ENCODE measurements at places on chromosomes 5 and 9. TPM values are rescaled to one million over a fixed set of nuclear protein-coding genes. Genes with fewer than 3 reads are reported as not detected.

Gene PCDHGA7
- 0.73 TPM for total RNA-seq

Gene FBP1
- total RNA-seq, result 6.5 TPM

Gene GRXCR2
- total RNA-seq, result not detected

Gene KYAT1
- total RNA-seq, result 4.1 TPM

Gene AJM1
- 3.2 TPM for total RNA-seq

Gene PCDHA1
- 0.83 TPM for total RNA-seq

DNA sequence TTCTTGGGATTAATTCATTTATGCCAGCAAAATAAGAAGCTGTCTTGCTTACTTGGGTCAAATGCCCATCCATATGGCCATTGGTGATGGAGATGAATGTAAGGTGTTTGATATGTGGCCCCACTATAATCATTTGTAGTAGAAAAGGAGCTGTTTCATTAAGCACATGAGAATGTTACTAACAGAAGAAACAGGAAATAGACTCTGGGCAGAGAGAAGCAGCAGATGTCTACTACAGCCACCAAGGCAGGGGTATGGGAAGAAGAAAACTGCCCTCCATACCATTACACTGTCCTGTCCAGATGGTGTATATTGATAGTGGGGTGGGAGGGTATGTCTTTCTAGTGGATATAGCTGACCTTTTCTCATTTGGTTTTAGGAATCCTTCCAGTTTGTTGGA, 386.6 kb upstream of the CLINT1 start:
- H3K36me3 ChIP-seq, result no peaks in the 10 kb centered on the region
- DNase-seq, result no peak
- no peak overlapping the region for H3K4me3 ChIP-seq
- no peaks in the 10 kb centered on the region for H3K4me1 ChIP-seq
- H3K27ac ChIP-seq, result no peak overlapping the region

- no peaks in the 10 kb centered on the region for H3K36me3 ChIP-seq
- no peak for DNase-seq
- H3K27ac ChIP-seq, result no peak overlapping the region
- no peak overlapping the region for H3K4me3 ChIP-seq
- H3K4me1 ChIP-seq, result no peaks in the 10 kb centered on the region
- H3K27me3 ChIP-seq, result no peaks in the 10 kb centered on the region
Observed at GRCh38 chr9:107983181-107983603, 493.6 kb upstream of the KLF4 start.

DNA sequence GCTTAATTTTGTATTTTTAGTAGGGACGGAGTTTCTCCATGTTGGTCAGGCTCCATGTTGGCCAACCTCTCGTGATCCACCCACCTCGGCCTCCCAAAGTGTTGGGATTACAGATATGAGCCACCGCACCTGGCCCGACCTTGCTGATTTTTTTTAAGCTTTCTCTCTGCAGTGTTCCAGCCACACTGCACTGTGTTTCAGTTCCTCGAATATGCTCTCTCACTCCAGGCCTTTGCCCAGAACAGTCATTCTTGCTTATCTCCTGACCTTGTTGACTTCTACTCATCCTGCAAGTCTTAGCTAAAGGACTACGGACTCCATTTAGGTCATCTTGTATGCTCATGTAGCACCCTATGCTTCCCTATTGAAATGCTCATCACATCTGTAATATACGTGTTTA, 3.3 kb downstream of the SNAPC3 start:
- peaks cover 34% of the 10 kb centered on the region for H3K36me3 ChIP-seq
- H3K27me3 ChIP-seq, result no peaks in the 10 kb centered on the region
- no peak for DNase-seq
- H3K4me1 ChIP-seq, result peaks cover 24% of the 10 kb centered on the region

DNA sequence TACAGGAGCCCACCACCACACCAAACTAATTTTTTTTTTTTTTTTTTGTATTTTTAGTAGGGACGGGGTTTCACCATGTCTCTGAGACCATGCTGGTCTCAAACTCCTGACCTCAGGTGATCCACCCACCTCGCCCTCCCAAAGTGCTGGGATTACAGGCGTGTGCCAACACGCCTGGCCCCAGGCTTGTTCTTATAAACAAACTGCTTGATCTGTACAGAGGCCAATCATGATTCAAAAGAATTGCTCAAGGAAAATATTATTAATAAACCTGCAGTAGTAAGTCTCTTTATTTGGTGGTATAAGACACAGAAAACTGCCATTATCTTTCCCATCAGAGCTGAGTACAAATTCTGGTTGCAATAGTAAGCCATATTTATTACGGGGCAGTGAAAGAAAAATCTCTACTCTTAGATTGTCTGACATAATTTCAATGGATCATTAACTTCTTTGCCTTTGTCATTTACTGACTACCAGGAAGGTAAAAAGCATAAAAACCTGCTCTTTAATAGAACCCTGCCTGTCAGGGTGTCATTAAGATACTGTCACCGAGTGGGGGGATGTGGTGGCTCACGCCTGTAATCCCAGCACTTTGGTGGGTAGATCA, 33.3 kb downstream of the RASEF start:
- peaks cover 22% of the 10 kb centered on the region for H3K36me3 ChIP-seq
- H3K27me3 ChIP-seq, result no peaks in the 10 kb centered on the region
- no peak overlapping the region for H3K4me3 ChIP-seq
- H3K4me1 ChIP-seq, result peaks cover 73% of the 10 kb centered on the region
- H3K27ac ChIP-seq, result peak overlapping the region; percentile 95

DNA sequence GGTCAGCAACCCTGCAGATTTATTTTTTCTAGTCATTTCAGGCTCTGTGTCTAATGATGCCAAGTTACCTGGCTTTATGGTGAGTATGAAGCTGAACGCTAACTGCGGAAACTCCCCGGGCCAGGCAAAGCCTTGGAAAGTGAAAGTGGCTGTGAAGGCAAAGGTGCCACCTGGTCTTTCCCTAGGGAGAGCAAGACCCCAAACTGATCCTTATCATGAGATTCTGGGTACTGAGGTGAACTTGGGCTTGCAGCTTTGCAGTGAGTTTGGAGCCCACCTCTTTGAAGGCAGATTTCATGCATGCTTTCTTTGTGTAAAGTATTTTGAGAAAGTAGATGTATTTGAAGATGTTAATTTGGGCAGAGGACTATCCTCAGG, 63.3 kb downstream of the CARTPT start:
- peaks cover 29% of the 10 kb centered on the region for H3K4me1 ChIP-seq
- H3K27ac ChIP-seq, result peak overlapping the region; percentile 60
- H3K4me3 ChIP-seq, result peak overlapping the region; percentile 34

- no peak overlapping the region for H3K27ac ChIP-seq
- peaks cover 19% of the 10 kb centered on the region for H3K36me3 ChIP-seq
- no peak for DNase-seq
- H3K4me1 ChIP-seq, result peaks cover 22% of the 10 kb centered on the region
- no peak overlapping the region for H3K4me3 ChIP-seq
- H3K27me3 ChIP-seq, result no peaks in the 10 kb centered on the region
Observed at GRCh38 chr9:129414993-129415941, 205.6 kb downstream of the C9orf50 start.

DNA sequence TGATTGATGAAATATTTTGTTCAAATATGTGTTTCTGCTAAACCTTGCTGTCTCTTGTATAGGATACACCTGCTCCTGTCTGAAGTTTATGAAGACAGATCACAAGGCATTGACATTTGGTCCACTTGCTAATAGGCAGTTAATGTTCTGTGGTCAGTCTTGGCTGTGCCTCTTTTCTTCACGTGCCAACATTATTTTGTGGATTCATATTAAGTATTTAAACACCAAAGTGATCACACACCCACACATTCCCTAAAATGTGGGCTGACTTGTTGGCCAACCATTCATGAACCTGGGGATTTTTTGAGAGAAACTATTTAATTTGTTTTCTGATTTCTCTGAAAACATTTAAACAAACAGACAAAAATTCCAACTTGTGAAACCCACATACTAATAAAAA, 33.7 kb downstream of the ZNF462 start:
- H3K27ac ChIP-seq, result no peak overlapping the region
- no peak overlapping the region for H3K4me3 ChIP-seq
- H3K36me3 ChIP-seq, result peaks cover 6% of the 10 kb centered on the region
- peaks cover 16% of the 10 kb centered on the region for H3K4me1 ChIP-seq
- H3K27me3 ChIP-seq, result no peaks in the 10 kb centered on the region
